ENCODE measurements at places on chromosomes 1 and 21.
A peak's percentile ranks its signal among the peaks of the same experiment; 100 is the strongest.

DNA sequence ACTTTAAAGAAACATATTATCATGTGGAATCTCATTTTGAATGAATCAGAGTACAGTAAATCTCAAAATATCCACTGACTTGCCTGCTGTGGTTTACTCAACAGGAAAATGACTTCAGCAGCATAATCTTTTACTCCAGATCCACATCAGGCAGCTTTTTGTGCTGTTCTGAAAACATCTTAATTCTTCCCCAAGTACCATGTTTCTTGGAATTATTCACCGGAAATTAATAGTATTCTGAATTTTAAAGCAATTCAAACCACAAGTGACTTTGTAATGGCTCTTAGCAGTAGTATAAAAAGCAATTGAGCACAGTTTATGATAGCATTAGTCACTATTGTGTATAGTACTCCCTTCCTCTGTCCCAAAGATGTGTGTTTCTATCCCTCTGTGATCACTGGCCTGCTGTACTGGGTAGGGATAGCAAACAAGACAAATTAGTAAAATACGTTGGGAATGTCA, 64.2 kb upstream of the ERRFI1 start:
- no peak for DNase-seq

GRCh38 chr1:74933500-74933899, 200.5 kb downstream of the TYW3 start:
- no peak for DNase-seq

GRCh38 chr1:226201029-226201593, 14.6 kb upstream of the ACBD3 start:
- no peak for DNase-seq

DNA sequence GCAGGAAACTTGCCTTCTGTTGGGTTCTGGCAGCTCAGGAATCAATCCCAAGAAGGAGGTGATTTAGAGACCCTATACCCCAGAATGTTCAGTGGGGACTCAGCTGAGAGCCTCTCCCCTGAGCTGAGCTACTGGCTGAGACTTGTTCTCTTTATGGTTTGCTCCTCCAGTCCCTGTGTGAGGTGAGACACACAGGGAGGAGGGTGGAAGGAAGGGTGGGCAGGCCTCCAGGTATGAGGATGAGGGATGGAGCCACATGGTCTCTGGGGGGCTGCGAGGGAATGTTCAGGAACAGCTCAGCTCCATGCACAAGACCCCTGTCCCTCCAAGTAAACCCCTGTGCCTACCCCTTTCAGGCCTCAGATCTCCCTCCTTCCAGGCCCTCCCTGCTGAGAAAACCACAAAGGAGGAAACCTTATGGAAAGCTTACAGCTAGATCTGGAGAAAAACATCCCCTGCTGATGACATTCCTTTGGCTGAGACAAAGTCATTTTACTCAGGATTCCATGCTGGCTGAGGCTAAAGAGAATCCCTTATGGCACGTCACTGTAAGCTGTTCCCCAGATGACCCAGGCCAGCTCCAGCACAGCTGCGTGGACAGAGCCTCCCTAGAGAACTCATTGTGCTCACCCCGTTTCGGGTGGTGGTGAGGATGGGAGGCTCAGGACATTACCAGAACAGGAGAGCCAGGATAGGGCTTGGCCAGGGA, 91.5 kb upstream of the IPO9 start:
- peak; percentile 91 for DNase-seq

GRCh38 chr1:45337630-45338325, 2.2 kb upstream of the TOE1 start:
- no peak for DNase-seq

DNA sequence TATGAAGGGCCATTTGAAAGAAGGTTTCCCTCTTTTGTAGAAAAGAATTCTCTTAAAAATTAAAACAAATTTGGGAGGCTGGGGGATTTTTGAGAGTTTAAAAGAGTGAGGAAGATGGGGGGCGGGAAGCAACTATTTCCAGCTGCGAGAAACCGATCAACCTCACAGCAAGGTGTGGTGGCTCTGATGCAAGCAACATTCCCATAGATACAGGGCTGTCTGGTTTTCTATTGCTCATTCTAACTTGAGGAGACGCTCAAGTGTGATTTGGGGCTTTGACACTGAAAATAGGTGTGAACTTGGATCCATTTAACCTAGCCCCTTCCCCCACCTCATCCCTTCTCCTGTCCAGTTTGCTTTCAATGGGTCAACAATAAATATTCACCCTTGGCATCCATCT, 7.2 kb downstream of the RUNX1 start:
- DNase-seq, result no peak

GRCh38 chr1:118101515-118101844, 83.5 kb downstream of the SPAG17 start:
- DNase-seq, result no peak

DNA sequence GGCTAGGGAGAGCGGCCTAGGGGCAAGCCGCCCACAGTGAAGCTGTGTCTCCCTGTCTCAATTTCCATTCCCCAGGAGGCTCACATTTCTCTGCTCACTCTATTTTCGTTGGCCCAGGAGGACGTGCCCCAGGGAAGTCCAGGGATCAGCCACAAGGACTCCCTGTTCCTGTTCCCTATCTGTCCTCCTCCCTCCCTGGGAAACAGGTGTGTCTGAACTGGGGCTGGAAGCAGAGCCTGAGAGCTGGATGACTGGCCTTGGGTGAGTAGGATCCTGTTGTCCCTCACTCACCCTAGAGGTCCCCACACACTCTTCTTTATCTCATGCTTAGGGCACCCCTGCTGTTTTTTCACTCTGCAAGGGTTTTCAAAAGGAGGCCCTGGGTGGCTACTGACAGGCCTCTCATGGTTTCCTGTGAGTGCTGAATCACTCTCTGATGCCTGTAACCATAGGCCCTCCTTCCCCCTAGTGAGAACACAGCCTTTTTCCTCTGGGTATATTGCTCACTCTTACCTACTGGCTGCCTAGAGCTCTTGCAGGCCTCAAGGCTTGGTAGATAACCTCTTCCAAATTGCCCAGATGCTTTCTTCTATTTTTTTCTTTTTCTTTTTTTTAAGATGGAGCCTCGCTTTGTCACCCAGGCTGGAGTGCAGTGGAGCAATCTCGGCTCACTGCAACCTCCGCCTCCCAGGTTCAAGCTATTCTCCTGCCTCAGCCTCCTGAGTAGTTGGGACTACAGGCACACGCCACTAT, 3.3 kb upstream of the UTP11 start:
- DNase-seq, result no peak

DNA sequence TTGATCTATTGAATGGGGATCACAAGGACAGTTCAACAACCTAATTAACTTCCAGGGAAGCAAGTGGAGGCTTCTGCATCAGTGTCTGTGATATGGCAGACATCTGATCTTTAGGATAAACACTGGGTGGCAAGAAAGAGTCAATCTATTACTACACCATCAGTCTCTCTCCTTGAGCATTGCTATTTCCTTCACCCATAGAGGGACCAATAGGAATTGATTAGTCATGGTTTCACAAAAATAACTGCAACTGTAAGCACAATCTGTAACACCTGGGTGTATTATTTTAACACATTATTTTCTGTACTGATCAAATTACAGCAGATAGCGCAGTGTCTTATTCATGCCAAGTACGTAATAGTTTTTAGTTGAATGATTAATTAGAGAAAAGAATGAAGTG, 50.3 kb downstream of the USP24 start:
- no peak for DNase-seq

DNA sequence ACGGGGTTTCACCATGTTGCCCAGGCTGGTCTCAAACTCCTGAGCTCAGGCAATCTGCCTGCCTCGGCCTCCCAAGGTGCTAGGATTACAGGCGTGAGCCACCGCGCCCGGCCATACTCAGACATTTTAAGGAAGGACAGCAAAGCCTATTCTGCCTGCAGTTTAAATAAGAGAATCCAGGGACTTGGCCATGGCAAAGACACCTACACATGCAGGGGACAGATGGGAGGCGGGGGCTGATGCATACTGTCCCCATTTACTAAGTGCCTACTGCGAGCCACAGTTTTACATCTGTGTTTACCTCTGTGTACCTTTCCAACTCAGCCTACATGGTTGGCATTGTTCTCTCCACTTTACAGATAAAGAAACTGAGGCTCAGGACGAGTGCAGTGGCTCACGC, 25.4 kb downstream of the LDLRAD2 start:
- DNase-seq, result peak; percentile 60
